ENCODE measurements at places on chromosomes 1 and 21.
A peak's percentile ranks its signal among the peaks of the same experiment; 100 is the strongest.

- DNase-seq = no peak
These were observed 81.9 kb upstream of the GREM2 start for GRCh38 chr1:240693844-240694243.

DNA sequence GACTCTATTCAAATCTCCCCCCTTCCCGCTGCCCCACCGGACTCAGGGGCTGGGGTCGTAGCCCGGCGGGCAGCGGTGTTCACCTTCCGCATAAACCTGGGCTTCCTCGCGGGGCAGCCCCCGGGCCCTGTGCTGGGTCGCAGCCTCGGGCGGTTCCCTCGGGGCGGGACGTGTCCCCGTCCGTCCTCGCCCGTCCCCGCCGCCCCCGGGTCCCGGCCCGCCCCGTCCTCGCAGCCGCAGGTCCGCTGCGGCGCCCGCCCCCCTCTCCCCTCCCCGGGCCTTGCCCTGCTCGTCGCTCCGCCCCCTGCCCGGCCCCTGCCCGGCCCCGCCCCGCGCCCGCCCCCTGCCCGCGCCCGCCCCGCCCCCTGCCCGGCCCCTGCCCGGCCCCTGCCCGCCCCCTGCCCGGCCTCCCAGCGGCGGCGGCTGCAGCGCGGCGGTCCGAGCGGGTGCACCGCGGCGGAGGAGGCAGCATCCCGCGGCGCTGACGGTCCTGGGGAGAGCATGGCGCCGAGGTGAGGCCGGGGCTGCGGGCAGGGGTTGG lies at the start of gene COL18A1:
TSS of gene COL18A1 (plus strand) at position 436 of the 541 bp plus-strand sequence. CDS start at position 502, 66 bp downstream.
- peak; percentile 51 for DNase-seq

- DNase-seq = peak; percentile 84
These were observed 29.6 kb upstream of the PRRX1 start for GRCh38 chr1:170634293-170634692.

DNA sequence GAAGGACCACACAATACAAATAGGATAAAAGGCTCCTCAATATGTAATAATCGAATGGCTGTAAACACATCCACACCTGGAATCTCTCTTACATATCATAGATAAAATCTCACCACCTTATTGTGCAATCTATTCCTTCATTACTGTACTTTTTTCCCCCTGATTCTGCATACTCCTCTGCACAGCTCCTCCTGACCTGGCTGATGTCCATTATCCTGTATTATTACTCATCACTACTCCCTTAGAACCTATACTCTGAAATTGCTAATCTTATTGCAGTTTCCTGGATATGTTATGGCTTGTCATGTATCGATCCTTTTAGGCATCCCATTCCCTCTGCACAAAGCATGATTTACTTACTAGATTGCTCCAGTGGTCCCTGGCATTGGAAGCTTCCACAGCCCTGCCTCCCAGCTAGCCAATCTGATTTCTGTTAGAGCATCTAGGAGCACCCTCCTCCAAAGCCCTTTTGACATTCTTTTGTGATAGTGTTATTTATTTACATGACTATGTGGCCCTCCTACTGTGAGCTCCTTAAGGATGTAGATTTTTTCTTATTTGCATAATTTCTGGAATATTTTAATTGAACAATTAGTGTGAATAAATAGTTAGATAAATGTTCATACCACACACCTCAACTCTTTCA lies 24.2 kb upstream of the PHGDH start:
- no peak for DNase-seq

DNA sequence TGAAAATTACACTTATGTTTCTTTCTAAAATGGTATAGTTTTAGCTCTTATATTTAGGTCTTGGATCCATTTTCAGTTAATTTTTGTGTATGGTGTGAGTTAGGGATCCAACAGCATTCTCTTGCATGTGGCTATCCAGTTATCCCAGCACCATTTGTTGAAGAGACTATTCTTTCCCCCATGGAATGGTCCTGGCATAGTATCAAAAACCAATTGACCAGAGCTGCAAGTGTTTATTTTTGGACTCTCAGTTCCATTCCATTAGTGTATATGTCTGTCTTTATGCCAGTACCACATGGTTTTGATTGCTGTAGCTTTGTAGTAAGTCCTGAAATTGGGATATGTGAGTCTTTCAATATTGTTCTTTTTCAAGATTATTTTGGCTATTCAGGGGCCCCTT lies 14.3 kb downstream of the TTLL10 start:
- peak; percentile 50 for DNase-seq

DNA sequence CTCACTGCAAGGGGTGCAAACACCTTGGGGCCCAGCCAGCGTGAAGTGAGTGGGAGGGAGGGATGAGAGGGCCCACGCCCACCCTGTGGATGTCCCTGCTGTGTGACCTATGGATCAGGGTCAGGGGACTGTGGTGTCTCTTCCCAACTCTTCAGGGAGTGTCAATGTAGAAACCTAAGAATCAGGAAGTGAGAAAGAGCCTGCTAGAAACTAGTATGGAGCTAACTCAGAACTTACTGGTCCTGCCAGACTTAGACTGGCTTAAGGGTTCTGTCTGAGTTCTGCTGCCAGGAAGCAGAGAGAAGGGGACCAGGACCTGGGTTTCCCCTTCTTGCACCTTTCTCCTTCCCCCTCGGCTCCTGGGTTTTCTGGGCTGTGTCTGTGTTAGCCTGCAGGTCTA lies 1.8 kb upstream of the IL10 start:
- DNase-seq = no peak

DNA sequence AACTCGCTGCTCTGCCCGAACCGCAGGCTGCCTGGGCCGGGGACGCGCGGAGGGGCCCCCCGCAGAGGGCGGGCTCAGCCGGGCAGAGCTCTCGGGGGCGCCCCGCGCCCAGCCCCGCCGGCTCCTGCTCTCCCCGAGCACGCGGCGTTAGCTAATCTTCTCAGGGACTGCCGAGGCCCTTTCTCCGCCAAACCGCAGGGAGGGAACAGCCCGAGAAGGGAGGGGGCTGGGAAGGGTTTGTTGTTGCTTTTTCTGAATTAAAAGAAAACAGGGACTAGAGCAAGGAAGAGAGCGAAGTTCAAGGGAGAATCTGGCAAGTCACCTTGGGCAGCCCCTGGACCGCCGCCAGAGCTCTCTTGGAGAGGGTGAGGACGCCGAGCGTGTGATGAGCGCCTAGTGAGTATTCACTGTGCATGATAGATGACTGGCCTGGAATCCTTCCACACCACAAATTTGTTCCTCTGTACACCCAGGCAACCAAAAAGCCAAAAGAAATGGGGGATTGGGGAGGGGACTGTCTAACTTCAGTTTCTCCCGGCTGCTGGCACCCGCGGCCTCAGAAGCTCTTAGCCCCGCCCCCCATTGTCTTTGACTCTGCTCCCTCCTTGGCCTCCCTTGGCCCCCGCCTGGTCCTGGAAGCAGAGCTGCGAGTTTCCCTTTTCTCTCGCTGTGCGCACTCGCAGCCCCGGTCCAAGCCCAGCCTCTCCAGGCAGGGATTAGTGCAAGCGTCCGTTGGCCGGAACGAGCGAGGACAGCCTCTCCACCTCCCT lies 19.7 kb upstream of the LMX1A start:
- peak; percentile 90 for DNase-seq

- DNase-seq = peak; percentile 75
These were observed 20.1 kb downstream of the FMO3 start for GRCh38 chr1:171110621-171111326.

GRCh38 chr1:212791261-212791675 lies 309 bp downstream of the NSL1 start:
- peak; percentile 69 for DNase-seq

GRCh38 chr1:153536012-153536670 lies 350 bp upstream of the S100A6 start:
- DNase-seq = peak; percentile 93

GRCh38 chr1:168167806-168168205 lies 11.0 kb upstream of the TIPRL start:
- DNase-seq = no peak

- peak; percentile 43 for DNase-seq
These were observed 229.7 kb upstream of the IRF2BP2 start for GRCh38 chr1:234839663-234840062.

- DNase-seq = no peak
These were observed 51.7 kb downstream of the SKI start for GRCh38 chr1:2279817-2280216.

DNA sequence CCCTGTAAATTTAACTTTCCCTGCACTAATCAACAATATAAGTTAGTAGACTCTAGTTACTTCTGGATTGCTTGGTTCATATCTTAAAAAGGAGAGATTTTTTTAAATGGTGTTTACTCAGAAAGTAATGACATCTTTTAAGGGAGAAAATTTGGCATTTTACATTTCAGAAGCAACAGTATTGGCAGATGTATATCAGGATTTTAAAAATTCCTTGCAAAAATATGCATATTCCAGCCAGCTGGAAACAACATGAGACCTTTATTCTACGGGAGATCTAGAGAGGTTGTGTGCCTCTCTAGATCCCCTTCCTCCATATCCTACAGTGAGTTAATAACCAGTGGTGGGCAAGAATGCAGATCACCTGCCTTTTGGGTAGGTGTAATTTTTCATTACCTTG lies 848.2 kb downstream of the USP25 start:
- DNase-seq = no peak

GRCh38 chr1:39590546-39590945 lies 14.0 kb upstream of the PABPC4 start:
- peak; percentile 12 for DNase-seq

DNA sequence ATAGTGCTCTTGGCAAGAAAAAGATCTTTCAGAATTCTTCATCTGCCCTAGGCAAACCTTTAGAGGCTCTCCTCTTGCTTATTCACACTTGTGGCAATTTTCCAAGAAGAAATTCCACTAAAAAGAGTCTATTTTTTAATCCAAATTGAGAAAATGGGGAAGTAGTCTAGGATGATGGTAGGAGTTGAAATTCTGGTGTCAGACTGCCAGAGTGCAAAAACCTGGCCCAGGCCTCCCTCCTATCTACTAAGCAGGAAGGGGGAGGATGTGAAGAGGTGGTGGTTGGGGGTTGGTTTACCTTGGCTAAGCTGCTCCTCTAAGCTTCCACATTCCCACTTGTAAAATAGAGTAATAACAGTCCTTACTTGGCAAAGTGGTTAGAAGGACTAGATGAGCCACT lies 120.6 kb upstream of the KCNJ15 start:
- peak; percentile 50 for DNase-seq

DNA sequence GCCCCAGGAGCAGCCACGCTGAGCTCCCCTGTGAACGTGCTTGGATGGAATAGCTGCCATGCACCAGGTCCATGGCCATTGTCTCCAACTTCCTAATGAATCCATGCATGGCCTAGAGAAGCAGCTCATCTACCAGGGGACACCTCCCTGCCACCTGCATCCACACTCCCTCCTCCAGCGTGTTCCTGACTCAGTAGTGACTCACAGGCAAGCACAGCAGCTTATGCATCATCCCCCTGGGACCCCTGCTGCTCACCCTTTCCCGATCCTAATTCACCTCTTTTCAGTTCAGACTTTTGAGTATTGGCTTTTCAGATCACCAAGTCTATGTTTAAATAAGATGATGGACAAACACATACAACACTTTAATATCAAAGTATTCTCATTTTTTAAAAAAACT lies 39.9 kb upstream of the TADA1 start:
- DNase-seq = peak; percentile 21

- no peak for DNase-seq
These were observed 266.8 kb upstream of the PRMT6 start for GRCh38 chr1:106789686-106790085.

DNA sequence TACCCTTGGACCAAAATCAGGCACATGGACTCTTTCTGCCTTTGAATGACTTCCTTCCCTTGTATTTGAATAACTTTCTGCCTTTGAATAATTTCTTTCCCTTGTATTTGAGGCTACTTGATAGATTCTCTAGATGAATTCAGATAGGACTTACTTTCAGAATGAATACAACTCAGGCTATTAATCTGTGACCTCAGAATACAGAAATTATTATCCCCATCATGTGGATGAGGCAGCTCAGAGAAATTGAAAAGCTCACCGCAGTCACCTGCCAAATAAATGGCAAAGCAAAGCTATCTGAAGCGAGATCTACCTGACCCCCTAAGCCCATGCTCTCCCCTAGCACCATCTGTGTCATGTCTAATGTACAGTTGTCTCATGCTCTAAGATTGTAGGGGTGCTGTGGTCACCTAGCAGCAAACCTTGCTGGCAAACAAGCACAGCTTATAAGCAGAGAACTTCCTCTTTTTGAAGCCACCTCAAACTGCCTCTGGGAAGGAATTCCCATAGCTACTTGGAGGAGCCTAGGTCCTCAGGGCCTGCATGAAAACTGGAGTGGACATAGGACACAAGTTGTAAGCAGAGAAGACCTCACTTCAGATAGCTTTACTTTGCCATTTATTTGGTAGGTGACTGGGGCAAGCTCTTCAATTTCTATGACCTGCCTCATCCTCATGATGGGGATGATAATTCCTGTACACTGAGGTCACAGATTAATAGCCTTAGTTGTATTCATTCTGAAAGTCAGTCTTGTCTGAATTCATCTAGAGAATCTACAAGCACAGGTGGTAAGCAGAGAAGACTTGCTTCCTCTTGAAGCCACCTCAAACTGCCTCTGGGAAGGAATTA lies 66.1 kb downstream of the FASLG start:
- no peak for DNase-seq

- no peak for DNase-seq
These were observed 26.3 kb upstream of the TRAPPC10 start for GRCh38 chr21:43985690-43986251.

DNA sequence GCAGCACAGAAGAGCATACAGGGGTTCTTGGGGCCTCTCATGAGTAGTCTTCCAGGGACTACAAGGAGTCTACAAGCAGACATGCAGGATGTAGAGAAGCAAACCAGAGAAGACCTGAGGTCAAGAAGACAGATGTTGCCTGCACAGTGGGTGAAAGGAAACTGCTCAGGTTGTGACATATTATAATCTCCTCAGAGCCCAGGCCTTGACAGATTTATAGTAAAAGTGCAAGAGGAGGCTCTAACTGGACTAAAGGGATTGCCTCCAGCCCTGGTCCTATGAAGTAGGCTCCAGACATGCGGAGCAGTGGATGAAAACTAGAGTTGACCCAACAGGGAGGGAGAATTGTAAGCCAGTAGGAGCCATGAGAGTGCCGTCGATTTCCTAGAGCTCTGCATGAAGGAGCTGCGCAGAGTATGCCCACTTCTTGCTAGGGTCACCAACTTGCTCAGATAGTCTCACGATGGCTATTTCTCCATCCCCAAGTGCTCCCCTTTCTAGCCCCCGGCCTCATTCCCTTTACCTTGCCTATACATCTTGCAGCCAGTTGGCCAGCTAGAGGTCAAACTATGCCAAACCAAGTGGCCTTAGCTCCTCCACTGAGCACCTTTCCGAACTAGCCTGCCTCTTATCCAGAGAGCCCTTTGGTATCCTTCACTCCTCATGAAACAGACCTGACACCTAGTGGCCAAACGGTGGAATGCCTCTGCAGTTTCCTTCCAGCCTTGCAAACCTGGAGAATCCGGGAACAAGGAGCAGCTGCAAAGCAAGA lies 36.2 kb upstream of the IPO9 start:
- peak; percentile 87 for DNase-seq

DNA sequence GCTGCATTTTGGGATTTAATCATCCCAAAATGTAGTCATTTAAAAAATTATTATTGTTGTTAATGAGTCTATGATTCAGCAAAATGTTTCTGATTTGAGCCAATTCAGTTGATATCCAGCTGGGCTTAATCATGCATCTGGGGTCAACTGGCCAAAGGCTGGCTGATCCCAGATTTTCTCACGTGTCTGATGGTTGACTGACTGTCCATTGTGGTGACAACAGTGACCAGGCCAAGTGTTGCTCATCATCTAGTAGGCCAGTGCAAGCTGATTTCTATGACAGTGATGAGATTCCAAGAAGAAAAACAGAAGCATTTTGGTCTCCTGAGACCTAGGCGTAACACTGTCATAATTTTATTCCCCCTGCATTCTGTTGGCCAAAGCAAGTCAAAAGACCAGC lies 80.1 kb upstream of the ZC3H11B start:
- DNase-seq = peak; percentile 27

Data from fibroblast of skin of scalp (primary cell).